ENCODE measurements at places on chromosomes 16 and 17.

DNA sequence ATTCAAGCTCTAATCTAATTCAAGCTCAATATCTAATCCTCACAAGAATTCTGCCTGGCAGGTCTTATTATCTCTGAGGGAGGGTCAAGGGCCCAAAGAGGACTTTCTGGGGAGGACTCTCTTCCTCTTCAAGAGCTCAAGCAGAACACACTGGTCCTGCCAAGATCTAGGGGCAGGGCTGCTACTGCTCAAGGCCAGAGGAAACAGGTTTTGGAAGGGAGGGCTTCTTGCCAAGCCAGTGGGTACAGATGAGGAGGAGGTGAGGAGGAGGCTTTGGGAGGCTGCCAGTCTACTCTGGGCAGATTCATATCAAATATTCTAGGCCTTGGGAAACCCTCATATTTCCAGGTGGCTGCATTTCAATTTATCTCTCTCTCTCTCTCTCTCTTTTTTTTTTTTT is 51.8 kb upstream of the IL34 start:
- no peak for DNase-seq

DNA sequence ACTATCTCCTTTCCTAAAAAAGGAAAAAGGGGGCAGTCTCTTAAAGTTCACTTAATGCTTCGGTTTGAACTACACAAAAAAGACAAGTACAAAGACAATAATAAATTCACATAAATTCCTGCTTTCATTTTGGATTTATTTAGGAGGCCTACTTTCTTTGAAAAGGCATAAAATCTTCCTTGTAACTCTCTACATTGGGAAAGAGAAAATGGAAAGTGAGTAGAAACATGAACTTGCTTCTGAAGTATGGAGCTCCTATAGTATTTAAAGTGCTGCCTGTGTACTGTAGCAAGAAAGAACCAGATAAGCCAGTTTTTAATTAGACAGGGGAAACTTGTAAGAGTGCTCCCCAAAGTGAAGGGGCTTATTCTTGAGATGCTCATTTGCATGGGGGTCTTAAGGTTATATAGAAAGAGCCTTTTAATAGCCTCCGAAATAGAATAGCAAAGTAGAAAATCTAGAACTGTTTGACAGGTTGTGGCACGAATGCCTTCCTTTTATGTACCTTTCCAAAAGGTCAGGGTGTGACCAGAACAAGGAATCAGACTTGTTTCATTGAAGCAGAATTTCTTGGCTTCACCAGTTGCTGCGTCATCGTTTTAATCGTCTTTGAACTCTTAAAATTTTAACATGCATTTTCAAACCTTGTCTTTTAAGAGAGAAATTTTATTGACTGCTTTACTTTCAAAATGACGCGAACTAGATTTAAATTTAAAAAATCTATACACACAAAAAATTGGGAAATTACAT is 12.9 kb downstream of the GAN start:
- DNase-seq: no peak

DNA sequence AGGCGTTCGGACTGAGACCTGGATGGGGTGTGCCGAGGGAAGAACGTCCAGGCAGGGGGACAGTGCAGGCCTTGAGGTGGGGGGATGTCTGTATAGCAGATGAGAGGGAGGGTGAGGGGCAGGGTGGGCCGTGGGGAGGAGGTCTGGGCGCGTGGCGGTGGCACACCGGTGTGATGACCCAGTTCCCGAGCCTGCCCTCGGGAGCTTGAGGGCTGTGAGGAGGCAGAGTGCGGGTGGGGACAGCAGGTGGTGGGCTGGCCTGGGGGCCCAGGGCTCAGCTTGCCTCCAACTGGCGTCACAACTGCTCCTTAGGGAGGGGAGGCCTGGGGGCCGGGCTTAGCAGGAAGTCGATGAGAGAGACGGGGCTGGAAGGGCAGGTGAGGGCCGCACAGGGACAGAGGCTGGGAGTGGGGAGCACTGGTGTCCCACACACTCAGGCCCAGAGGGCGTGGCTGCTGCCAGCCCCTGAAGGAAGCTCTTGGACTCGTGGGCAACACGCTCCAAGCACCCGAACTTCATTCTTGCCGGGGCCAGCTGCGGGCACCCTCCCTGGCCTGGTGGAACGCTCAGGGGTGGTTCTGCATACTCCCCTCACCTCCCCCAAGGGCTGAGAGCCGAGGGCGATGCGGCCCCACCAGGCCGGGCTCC is 6.5 kb downstream of the CACNA1H start:
- DNase-seq: no peak

DNA sequence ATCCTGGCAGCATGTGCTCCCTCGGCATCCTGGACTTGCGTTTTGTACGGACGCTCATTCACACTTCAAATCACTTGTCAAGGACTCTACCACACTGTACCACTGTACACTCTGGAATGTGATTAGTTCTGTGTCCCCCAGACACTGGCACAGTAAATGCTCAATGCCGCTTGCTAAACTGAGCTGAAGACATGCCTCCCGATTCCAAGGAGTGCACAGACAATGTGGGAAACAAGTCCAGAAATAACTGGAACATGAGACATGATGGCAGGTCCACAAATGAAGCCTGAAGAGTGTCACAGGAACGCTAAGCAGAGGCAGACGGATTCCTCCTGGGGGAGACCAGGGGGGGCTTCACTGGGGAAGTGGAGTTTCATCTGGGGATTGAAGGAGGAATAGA is 22.1 kb downstream of the HIC1 start:
- DNase-seq: no peak

GRCh38 chr17:82640036-82640435 is 8.2 kb downstream of the WDR45B start:
- no peak for DNase-seq

GRCh38 chr16:68473358-68474070 is 25.2 kb upstream of the SMPD3 start:
- no peak for DNase-seq

DNA sequence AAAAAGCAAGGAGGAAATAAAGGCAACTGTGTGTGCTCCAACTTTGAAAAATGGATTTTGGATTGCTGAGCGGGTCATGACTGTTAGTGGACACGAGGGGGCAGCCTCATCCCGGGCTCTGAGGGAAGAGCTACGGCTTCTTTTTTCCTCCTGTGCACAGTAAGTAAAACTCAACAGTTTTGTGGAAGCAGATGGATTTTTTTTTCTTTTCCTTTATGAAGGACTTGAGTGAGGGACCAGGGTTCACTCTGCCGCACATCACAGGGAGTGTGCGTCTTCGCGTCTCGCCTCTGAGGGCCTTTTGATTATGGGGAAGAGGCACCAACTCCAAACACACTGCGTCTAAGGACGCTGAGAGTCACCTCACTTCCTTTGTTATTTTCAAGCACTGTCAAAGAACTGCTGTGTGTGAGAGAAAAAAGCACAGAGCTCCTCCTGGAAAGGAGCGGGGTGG is 80.3 kb upstream of the GOT2 start:
- peak; percentile 9 for DNase-seq

- peak; percentile 22 for DNase-seq
These were observed at the start of gene CFAP52 for GRCh38 chr17:9576521-9577372. Gene CFAP52, plus strand, starts transcription at chr17:9576642. Its CDS starts 54 bp downstream, at chr17:9576696.

GRCh38 chr17:45070809-45071208 is 9.7 kb downstream of the NMT1 start:
- DNase-seq: no peak

- no peak for DNase-seq
These were observed 267.8 kb upstream of the FOXF1 start for GRCh38 chr16:86242244-86243122.

- no peak for DNase-seq
These were observed 323 bp upstream of the KRTAP9-9 start for GRCh38 chr17:41254861-41255260.
